ENCODE measurements at places on chromosomes 2 and 18. TPM values are rescaled to one million over a fixed set of nuclear protein-coding genes. Genes with fewer than 3 reads are reported as not detected.

Gene ST6GAL2
- 2.5 TPM for polyA plus RNA-seq

Gene OTOS
- not detected for polyA plus RNA-seq

Gene REG1A
- not detected for polyA plus RNA-seq

Gene SLC8A1
- 6.5 TPM for polyA plus RNA-seq

Gene UGT1A3
- polyA plus RNA-seq = not detected

Gene TGFA
- polyA plus RNA-seq = 0.85 TPM

- DNase-seq = no peak
Measured at GRCh38 chr2:235893129-235893698, 275.0 kb downstream of the GBX2 start.

DNA sequence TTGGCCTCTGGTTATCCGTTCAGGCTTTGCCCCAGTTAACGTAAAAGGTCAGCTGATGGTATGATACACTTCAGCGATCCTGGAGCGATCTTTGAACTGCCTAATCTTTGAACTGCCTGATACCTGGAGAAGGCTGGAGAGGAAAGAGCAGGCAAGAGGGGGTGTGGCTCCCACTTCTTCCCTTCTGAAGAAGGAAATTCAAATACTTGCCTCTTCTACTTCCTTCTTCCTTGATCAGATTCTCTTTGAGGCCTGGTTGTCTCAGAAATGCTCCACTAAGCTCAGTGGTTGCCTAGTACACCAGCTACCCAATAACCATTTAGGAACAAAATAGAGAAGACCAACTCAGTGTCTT lies 619 bp downstream of the GALM start:
- DNase-seq = no peak

Gene STPG4
- polyA plus RNA-seq = not detected

GRCh38 chr18:42242758-42243157 lies 287.7 kb downstream of the PIK3C3 start:
- no peak for DNase-seq
